Cortex of kidney (tissue), 1 donor: ENCODE measurements at places on chromosomes 5 and 9.

DNA sequence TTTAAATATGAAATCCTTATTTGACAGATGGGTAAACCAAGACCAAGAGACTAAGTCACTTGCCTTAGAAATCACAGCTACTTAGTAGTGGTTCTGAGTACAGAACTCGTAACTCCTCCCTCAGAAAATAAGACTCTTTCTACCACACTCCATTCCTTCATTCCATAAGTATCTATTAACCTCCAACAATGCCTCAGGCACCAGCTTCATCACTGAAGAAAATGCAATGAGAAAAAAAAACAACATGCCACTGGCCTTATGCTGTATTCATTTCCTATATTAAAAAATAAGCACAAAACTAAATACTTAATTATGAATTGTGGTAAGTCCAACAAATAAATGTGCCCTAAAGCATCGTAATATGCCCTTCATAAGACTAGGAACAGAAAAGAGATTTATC is 13.5 kb upstream of the FREM1 start:
- DNase-seq, result no peak

DNA sequence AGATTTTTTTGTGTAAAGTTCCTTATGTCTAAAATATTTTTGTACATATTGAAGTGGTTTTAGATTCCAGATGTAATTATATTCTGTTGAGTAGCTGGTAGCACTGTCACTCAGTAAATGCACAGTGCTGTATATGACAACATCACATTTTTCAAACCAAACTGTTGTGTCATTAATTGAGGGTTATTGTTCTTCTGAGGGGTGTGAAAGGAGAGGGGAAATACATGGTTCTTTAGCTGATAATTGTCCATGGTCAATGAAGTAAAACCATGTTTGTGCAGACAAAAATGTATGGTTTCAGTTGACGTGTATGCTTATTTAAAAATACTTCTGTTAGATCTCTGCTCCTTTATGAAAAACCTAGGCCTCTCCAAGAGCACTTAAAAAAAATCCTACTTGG is 3.3 kb downstream of the ZNF462 start:
- DNase-seq, result no peak

DNA sequence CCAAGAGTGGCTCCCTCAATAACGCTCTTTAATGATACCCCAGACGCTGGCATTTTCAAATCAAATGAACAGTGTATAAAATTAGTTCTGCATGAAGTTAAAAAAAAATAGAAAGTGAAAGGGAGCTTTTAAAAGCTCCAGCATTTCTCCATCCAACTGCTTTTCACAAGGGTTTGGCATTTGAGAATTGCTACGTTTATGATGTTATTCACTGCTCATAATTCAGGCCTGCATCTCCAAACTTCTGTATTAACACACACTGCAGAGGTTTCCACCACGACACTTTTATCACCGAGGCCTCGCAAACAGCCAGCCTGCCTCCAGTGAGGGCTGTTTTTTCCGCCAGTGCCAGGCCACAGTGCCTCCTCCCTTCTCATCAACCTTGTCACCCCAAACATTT is 205.5 kb upstream of the EFNA5 start:
- no peak for DNase-seq

GRCh38 chr9:136610426-136610825 is 52.3 kb upstream of the EGFL7 start:
- DNase-seq, result no peak

DNA sequence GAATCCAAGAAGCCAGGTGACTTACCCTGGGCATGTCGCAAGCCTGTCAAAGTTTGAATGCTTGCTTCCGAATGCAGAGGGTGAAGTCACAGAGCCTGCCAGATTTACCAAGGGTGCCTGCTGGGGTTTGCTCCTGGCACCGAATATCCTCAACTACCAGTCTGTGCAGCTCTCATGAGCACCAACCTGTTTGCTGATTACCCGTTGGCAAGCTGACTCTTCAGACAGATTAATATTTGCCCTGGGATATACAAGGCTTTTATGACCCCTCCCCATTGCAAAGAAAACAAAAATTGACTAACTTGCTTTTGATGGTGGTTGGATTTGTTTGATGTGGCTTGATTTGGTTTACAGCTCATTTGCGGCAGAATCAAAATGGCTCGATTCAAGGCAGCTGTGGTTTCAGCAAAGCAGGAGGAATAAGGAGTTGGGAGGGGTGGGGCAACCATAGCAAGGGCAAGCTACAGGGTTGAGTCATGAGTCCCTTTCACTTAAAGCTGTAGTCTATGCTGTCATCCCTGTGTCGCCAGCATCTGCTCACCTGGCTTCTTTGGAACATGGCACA is 82.3 kb upstream of the AGXT2 start:
- DNase-seq, result no peak

GRCh38 chr9:19232823-19233194 is 2.3 kb downstream of the DENND4C start:
- DNase-seq, result no peak

- no peak for DNase-seq
These were observed 25.5 kb downstream of the CWC27 start for GRCh38 chr5:64794053-64794770.

DNA sequence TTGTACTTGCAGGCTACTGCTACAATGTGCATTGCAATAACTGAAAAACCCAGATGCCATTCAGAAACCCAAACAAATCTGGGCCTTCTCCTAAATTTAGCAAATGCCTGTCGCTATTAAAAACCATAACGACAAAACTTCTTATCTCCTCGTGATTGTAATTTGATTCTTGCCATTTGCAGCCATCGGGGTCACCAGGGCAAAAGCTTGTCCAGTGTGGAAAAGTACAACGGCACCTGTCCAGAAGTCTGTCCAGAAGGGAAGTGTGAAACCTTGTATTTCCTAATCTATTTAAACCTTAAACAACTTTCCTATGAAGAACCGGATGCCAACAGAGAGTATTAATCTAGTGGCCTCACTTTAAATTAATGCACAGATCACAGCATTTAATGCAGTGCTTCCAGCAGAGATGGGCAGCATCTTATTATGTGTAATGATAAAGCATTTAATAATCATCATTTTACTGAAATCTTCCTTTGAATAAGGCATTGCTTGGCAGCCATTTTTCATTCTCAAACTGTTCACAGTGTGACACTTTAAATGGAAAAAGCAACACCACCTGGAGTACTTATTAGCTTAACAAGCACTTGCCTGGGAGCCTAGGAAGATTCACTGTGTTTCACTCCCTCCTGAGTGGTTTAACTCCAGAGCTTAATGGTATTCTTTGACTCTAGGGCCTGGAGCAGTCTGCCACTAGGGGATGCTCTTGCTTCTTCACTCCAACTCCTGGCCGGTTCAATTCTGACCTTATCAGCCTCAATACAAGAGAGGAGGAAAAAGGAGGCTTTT is 4.9 kb upstream of the C7 start:
- no peak for DNase-seq

DNA sequence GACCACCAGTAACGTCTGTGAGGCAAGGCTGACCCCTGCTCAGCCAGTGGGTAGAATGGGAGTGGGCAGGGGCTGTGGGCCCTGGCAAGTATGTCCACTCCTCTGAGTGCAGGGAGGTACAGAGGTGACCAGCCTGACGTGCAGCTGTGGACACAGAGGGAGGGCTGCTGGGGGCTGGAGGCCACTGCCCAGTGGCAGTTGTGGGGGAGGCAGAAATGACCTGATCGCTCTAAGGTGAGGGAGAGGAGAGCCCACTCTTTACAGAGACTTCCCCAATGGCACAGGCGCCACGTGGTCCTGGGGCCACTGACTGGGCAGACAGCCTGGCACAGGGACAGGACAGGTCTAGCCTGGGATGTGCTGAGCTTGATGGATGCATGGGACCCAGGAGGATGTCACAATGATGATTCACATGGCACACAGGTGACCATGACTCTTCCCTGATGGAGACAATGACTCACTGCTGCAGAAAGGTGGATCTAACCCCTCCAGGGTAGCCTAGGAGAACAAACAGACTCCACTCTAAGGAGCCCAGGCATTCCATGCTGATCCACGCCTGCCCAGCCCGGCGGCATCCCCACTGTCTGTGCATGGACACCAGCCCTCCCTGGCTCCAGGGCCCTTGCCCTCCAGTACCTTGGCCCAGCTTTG is 7.7 kb downstream of the LPCAT1 start:
- DNase-seq, result no peak

- DNase-seq, result no peak
These were observed 93.5 kb downstream of the DAP start for GRCh38 chr5:10667431-10668057.

DNA sequence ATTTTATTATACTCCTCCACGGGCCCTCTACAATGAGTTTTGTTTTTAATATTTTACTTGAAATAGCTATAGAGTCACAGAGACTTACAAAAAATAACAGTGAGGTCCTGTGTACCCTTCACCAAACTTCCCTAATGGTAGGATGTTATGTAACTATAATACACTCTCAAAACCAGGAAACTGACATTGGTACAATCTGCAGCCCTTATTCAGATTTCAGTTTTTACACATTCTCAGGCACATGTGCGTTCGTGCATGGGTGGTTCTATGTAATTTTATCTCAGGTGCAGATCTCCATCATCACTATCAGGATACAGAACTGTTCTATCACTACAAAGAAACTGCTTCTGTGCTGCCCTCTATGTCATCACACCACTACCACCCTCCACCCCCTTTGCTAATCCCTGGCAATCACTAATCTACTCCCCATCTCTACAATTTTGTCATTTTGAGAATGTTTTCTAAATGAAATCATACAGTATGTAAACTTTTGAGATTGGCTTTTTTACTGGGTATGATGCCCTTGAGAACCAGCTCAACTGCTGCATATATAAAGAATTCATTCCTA is 16.4 kb downstream of the RAB14 start:
- no peak for DNase-seq

DNA sequence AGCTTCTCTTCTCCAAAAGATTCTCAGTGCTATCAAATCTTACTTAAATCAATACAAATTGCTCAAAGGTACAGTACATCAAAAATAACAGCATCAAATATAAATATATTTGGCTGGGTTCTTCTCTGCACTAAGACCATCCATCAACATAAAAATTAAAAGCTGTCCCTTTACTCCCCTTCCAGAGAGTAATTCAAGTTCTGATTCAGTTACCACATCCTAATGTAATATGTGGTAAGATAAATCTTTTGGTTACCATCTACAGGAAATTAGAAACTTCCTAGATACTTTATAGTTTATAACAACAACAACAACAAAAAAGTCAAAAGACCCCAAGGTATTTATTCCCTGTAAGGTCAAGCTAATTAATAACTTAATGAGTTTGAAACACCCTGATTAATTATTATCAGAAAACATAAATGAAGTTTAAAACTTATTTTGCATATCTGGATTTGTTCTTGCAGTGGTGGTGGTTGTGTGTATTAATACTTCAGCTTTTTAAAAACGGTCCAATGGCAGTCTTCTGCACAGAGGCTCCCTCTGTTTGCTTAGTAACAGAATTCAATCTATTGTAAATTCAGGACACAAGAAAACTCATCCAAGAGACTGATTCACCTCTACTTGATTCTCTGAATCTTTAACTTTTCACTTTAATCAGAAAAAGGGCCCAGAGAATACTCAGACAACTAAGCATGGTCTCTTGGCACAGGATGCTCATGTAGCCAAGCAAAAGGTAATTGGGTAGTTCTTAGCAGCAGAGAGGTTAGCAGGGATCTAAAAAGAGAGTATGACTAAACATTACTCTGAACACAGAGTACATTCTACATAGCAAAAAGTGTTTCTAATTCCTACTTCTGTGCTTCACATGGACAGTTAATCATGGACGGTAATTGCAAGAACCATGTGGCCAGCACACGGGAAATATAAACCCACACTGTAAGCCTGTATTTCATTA is 20.1 kb downstream of the DIAPH1 start:
- no peak for DNase-seq

DNA sequence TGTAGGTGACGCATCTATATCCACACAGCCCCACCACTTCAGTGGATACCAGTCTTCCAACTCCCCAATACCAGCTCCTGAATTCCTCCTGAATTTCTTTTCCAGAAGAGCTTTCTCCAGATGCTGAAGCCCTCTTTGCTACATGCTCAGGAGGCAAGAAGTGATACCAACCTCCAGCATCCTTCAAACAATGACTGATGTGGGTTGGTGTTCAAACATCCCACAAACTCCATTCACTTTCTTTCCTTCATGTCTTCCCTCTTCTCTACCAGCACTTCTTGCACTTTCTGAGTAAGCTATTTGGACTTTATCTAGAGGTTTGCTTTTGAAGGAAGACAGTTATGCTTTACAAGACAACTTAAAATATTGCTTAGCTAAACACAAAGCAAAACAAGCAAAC is 179.9 kb upstream of the RORB start:
- no peak for DNase-seq

DNA sequence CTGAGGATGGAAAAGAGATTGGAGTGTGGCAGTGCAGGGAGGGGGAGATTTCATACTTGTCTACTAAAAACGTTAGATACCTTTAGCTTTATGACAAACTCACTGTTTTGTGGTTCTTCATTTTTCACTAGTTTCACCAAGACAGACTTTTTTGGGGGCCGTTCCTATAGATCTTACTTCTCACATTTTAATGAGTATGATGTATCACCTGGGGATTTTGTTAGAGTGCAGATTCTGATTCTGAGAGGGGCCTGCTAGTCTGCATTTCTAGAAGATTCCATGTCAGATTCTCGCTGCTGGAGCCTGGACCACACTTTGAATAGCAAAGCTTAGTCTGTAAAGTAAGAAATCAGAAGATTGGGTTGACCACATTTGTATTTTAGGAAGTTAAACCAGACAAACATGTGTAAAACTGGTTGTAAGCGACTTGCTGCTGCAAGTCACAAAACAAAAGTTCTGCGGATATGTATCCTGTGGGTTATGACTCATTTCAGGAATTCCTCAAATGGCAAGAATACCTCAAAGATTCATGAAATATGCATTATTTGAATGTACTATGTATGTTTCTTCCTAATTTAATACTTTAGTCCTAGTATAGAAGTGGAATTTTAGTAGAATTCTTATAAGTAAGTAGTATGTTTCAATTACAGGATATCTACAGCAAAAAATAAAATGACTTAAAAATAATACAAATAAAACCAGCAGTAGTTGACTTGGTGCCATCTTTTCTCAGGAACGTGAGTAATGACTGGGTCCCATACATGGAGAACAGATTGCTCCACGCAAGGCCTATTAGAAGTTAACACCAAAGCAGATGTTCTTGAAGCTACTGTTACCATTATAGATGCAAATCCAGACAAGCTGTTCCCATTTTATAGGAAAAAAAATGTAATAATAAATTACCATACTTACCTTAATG is 27.8 kb downstream of the NFIL3 start:
- DNase-seq, result no peak

GRCh38 chr5:746258-746761 is 38.2 kb downstream of the ZDHHC11B start:
- DNase-seq, result no peak

GRCh38 chr9:68493541-68493940 is 47.1 kb downstream of the TMEM252 start:
- DNase-seq, result no peak

DNA sequence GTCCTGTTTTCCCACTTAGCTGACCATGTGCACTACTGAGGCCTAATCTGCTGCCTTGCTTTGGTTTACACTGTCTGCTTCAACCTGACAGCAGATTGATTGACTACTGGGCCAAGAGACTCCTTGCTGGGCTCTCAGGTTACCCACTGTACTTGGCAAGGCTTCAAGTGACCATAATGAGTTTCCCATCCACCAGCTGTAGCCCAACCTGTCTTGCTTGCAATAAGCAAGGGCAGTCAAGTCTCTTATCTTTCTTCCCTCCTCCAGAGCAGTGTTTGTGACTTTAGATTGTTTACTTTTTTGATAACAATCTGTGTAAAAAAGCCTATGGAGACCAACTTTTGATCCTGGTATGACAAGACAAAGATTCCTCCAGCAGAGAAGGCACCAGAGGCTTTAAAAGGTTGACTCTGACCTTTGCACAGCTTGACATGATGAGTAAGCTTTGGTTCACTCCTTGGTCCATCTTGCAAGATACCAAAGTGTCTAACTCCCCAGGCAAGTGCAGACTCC is 912.3 kb upstream of the SEMA6A start:
- DNase-seq, result no peak
